CD8-positive, alpha-beta memory T cell (primary cell): ENCODE measurements at places on chromosomes 7 and 10.

DNA sequence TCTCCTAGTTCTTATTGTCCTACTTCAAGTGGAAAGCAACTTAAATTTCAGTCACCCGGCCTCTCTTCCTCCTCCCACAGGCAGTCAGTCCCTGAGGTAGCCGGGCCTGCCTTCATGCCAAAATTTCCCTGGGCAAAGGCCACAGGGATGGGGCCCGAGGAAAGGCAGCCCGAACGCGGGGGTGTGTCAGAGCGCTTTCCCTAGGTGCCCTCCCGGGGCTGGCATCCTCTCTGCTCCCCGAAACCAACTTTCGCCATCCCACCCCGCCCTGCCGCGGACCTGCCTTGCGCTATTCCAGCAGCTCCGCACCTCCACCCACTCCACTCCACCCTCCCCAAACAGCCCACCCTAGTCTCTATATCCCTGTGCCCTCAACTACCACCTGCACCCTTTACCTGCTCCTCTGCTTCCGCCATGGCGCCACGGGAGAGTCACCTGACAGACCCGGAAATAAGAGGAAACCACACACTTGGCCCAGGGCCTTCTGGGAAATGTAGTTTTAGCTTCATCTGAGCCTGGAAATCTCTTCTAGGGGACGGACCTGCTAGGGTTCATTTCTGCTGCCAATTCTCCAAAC lies at the start of gene VPS41:
Gene VPS41 (minus strand): TSS at position 433 of the 577 bp plus-strand sequence. CDS start 17 bp downstream, at position 416.
- peak; percentile 73 for DNase-seq

DNA sequence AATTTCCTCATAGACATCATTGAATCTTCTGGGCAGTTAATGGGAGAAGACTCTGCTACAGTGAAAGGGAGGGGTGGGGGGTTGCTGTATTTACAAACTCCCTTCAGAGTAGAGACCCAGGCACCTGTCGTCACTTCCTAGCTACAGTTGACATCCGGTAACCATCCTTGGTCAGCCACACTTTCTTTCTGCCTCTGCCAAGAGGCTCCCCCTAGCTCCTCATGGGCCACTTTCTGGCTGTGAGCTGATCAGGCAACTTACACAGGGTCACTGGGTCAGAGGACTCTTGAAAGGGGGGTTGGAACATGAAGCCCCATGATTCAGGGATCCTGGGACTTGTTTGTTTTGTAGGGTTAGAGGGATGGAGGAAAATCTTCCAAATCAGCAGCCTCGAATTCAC lies 1.2 kb downstream of the TECPR1 start:
- DNase-seq = peak; percentile 63

DNA sequence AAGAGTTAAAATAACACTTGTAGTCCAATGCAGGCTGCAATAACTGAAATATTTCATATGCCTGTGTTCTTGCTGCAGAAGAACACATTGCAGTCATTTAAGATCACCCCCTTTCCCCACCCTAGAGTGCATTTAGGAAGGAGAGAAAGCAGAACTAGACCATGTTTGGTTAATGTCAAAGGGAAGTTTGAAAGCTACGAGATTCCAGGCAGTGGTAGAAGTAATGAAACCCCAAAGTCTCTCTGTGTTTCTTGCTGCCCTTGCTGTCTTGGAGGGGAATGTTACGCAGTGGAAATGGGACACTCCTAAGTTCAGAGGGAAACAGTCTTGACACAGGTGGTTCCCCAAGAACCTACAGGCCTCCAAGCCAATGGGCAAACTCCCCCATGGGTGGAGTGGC lies 242.9 kb downstream of the PTEN start:
- DNase-seq = no peak

DNA sequence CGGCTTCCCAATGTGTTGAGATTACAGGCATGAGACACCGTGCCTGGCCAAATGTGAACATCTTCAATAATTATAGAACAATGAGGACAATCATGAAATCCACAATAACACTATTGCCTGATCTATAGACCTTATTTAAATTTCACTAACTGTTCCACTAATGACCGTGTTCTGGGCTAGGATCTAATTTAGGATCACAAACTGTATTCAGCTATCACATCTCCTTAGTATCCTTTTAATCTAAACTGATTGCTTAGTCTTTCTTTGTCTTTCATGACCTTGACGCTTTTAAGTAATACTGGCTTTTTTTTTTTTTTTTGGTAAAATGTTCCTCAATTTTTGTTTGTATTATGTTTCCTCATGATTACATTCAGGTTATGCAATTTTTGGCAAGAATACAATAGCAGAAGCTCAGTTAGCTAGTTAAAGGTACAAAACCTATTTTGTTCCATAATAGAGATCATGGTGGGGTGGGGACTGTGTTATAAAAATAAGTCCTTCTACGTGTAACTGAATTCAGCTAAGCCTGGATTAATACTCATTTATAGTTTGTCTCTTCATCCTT lies 158.4 kb downstream of the AOAH start:
- no peak for DNase-seq
